ENCODE measurements at places on chromosomes 16 and 17. TPM values are rescaled to one million over a fixed set of nuclear protein-coding genes. Genes with fewer than 3 reads are reported as not detected.

DNA sequence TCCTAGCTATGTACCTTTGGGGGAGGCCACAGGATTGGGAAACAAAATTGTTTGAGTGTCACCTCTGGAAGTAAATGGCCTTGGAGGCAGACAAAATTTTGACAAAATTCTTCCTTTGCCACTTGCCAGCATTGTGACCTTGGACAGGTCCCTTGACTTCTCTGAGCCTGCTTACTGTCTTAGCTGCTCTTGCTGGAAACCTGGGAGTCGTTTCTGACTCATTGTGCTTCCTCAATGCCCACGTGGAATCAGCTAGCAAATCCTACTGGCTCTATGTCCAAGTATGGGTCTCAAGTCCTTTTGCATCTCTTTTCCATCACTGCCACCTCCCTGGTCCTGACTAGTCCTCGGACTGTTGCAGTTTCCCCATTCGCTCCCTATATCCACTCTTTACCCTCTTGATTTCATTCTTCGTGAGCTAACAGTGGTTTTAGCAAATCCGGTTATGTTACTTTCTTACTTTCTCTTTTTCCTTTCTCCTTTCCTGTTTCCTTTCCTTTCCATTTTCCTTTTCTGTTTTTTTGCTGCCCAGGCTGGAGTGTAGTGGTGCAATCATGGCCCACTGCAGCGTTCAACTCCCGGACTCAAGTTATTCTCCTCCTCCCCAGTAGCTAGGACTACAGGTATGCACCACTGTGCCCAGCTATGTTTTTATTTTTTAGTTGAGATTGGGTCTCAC is 68.1 kb upstream of the LGALS9 start:
- no peak for DNase-seq

DNA sequence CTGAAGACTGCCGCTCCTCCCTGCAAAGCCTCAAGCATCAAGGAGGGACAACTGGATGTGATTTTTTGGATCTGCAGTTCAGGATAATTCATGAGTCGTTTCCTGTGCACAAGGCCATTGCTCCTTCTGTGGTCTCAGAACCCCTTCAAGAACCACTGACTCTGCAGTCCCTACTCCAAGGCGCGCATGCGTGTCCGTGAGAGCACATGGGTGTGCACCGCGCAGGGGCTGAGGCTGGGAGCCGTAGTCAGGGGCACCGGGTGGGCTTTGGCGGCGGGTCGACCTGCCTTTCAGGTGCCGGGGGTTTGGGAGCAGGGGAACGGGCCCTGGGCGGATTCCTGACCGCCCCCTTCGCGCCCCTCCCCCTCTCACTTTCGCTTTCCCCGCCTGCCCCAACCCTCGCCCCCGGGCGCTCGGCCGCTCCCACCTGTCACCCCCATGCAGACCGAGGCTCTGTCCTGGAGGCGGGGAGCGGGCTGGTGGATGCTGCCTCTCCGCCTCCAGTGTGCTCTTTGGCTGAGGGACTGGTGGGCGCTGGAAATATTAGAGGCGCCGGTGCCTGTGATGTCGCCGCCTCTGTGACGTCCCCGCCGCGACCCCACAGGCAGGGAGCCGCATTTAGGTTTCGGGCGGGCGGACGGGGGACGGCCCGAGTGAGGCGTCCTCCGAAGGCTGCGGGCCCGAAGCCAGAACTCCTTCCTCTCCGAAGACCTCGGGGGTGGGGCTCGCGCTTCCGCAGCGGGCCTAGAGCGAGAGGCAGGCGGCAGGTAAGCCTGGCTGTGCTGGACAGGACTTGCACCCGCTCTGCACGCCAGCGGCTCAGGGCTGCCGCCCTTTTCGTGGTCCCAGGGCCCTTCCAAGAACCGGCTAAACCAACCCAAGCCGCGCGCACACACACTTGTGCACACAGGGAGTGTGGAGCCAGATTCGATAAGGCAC is at the start of gene SPATA32:
Gene SPATA32, minus strand, starts transcription at position 518 of the 939 bp plus-strand sequence. Its CDS starts 78 bp downstream, at position 440.
- peak; percentile 45 for DNase-seq

GRCh38 chr16:85883813-85884212 is 15.1 kb upstream of the IRF8 start:
- no peak for DNase-seq

GNAO1 gene
- not detected for total RNA-seq

- DNase-seq: no peak
Observed at GRCh38 chr17:27244011-27244410, 49.9 kb upstream of the WSB1 start.

GRCh38 chr16:67164599-67165061 is at the start of gene HSF4:
HSF4 (plus strand) TSS chr16:67164745; CDS start chr16:67164812, 67 bp downstream.
- no peak for DNase-seq

- DNase-seq: no peak
Observed at GRCh38 chr17:49117587-49118230, 14.9 kb upstream of the B4GALNT2 start.

DNA sequence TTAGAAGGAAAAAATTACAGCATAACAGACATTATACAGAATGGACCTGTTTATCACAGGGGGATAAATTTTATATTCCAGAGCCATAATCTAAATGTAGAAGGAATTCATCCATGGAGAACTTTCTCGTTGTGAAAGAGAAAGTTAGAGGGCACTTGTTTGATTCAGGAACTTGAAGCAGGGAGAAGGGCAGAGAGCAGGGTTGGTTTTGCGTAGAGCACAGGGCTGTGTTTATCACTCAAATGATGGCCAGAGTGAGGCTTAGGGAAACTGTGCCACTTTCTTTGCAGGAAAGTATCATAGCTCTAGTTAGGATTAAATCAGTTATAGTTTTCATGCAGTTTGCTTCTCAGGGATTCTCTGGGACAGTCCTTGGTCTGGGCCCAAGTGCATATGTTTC is 29.1 kb upstream of the MED13 start:
- DNase-seq: peak; percentile 6

TRAP1 gene
- 81.1 TPM for total RNA-seq

DNA sequence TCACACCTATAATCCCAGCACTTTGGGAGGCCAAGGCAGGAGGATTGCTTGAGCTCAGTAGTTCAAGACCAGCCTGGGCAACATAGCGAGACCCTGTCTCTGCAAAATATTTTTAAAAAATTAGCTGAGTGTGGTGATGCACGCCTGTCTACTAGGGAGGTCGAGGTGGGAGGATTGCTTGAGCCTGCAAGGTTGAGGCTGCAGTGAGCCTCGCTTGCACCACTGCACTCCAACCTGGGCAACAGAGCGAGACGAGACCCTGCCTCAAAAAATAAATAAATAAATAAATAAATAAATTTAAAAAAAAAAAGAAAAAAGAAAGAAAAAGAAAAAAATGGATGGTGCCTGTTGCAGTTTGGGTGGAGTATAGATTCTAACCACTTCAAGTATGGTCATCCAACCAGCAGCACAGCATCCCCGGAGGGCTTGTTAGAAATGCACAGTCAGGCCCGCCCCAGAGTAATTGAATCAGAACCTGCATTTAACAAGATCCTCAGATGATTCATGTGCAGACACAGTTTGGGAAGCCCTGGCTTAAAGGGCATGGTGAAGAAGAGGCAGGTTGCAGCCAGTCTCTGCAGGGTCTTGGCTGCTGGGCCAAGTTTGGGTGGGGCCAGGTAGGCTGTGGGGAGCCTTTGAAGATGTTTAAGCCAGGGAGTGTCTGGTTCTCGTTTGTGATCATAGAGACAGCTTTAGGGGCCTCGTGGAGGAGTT is 40.8 kb downstream of the MRC2 start:
- no peak for DNase-seq

GRCh38 chr16:86424398-86424797 is 85.9 kb upstream of the FOXF1 start:
- no peak for DNase-seq

CSNK2A2 gene
- 26.6 TPM for total RNA-seq

DNA sequence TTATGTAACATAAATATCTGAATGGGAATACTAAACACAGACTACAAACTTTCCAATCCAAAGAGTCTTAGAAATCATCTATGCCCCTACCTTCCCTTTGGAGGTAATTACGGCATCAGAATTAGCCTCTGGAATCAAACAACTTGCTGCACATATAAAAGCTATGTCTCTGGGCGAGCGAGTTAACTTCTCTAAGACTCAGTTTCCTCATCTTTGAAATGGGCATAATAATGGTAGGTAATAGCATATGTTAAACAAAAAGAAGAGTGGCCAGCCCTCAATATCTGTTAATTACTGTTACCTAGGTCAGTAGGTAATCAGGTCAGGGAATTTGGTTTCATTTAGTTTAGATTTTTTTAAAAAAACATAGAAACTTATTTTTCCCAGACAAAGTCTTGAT is 153.5 kb downstream of the TOX3 start:
- DNase-seq: no peak

ABCA10 gene
- total RNA-seq: 0.22 TPM

Measured in lung microvascular endothelial cell (primary cell).